Ovary (tissue), 10 donors: ENCODE measurements at places on chromosomes 7 and 10. TPM values are rescaled to one million over a fixed set of nuclear protein-coding genes. Genes with fewer than 3 reads are reported as not detected.

- no peak for DNase-seq
- H3K4me1 ChIP-seq, result no peaks in the 10 kb centered on the region
- H3K4me3 ChIP-seq, result no peak overlapping the region
- H3K27me3 ChIP-seq, result no peaks in the 10 kb centered on the region
- no peak overlapping the region for H3K27ac ChIP-seq
Observed at GRCh38 chr7:79593866-79594301, 140.4 kb upstream of the MAGI2 start.

DNA sequence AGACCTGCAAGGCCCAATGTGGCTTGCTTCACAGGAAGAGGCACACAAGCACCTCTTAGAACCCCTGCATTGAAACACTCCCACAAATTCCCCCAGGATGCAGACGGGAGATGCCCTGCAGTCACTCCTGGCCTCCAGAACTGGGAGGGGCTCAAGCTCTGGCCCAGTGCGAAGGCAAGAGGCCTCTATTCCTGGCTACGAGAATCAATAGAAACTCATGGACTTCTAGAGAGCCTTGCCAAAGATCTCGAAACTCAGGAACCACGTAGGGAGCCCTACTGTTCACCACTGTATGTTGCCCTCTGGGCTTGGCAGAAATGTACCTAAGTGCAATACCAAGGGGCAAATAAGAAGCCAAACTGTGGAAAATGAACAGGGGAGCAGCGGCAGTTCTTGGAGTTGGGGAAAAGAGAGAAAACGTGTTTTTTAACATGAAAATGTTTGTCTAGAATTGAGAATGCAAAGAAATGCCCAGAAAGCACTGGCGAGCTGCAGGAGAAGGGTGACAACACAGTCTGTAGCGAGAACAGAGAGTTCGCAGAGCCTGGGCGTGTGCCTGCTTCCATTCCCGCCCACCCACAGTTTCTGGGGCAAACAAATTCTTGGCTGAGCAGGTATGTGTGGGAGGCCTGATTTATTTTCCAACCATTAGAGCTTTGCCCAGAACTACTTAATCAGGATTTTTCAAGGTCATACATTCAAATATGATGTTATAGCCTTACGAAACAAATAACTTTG lies 260.5 kb upstream of the KLF14 start:
- H3K36me3 ChIP-seq, result no peaks in the 10 kb centered on the region
- no peak overlapping the region for H3K4me3 ChIP-seq
- DNase-seq, result peak; percentile 83
- H3K27me3 ChIP-seq, result no peaks in the 10 kb centered on the region

- no peaks in the 10 kb centered on the region for H3K36me3 ChIP-seq
- H3K4me1 ChIP-seq, result peaks cover 6% of the 10 kb centered on the region
- H3K4me3 ChIP-seq, result no peak overlapping the region
- peak; percentile 80 for DNase-seq
Observed at GRCh38 chr7:105776068-105776790, 100.2 kb downstream of the ATXN7L1 start.

DNA sequence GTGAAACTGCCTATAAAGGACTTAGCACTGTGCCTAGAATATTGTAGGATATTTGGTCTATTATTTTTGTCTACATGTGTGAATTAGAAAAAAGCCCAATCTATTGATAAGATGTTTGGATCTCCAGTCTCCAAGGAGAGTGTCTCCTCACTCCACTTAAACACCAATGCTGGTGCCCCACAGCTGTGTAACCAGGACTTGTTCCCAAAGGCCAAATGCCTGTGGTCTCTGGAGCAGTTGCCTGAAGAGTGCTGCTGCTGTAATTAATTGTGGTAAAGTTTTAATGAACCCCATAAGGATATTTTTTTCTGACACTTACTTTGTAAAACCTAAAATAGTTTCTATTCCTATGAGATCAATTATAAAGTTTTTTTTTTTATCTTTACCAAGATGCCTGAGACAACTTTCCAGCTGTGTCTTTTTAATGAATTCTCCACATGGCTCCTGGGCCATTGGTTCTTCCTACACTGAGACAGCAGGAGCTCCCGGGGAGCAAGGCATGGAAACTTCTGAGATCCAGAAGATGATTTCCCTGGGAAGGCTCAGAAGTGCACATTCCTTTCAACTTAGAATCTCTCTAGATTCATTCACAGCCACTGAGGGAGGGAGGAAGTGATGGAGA lies 11.2 kb upstream of the OR2A5 start:
- H3K4me3 ChIP-seq, result no peak overlapping the region
- H3K4me1 ChIP-seq, result no peaks in the 10 kb centered on the region
- no peaks in the 10 kb centered on the region for H3K36me3 ChIP-seq

DNA sequence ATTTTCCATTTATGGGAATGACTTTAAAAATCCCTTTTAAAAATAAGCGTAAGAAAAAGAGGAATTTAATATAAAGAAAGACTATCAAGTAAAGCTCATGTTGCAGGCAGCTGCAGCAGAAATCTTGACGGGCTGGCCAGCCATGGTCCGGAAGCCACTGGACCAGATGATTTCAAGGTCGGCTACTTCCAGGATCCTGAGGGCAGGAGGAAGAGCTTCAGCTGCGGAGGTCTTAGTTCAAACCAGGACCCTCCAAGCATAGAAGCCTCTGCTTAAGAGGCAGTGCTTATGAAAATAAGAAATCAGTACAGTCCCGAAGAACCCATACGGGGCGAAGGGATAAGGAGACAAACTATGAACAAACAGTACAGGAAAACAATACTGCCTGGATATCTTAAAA lies 220.2 kb upstream of the CELF2 start:
- peak overlapping the region; percentile 5 for H3K4me3 ChIP-seq
- peak overlapping the region; percentile 79 for H3K27ac ChIP-seq
- DNase-seq, result peak; percentile 54
- H3K36me3 ChIP-seq, result no peaks in the 10 kb centered on the region

The ICA1 gene
- polyA plus RNA-seq, result 4.0 TPM
